NCI-H1930 (cell line): ENCODE measurements at places on chromosomes 1 and 21.

DNA sequence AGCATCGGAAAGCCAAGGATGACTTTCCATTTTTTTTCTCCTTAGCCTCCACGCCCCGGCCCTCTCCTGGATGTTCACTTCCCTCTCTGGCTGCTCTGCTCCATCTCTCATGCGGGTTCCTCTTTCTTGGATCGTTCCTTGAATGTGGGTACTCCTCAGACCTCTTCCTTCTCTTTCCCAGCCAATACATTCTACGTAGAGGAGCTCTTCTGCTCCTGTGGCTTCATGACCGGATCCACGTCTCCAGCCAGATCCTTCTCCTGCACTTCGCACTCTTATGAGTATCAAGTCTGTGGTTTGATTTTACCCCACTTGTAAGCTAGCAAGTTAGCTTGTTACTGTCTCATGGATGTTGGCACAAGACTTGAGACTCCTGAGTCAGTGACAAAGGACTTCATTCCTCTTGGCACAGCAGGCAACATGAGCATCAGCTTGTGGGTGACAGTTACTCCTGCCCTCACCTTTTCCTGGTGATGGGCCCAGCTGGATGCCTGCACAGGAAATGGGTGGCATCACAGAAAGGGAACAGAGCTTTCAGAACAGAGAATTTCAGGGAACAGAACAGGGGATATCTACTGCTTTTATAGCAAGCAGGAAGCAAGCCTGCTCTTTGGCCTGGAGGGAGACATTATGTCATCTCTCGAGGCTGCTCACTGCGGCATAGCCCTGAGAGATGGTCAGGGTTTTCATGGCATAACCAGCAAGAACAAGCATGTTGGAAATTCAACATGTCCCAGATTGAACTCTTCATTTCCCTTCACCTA is 100.1 kb upstream of the KIF26B start:
- no peak for DNase-seq

DNA sequence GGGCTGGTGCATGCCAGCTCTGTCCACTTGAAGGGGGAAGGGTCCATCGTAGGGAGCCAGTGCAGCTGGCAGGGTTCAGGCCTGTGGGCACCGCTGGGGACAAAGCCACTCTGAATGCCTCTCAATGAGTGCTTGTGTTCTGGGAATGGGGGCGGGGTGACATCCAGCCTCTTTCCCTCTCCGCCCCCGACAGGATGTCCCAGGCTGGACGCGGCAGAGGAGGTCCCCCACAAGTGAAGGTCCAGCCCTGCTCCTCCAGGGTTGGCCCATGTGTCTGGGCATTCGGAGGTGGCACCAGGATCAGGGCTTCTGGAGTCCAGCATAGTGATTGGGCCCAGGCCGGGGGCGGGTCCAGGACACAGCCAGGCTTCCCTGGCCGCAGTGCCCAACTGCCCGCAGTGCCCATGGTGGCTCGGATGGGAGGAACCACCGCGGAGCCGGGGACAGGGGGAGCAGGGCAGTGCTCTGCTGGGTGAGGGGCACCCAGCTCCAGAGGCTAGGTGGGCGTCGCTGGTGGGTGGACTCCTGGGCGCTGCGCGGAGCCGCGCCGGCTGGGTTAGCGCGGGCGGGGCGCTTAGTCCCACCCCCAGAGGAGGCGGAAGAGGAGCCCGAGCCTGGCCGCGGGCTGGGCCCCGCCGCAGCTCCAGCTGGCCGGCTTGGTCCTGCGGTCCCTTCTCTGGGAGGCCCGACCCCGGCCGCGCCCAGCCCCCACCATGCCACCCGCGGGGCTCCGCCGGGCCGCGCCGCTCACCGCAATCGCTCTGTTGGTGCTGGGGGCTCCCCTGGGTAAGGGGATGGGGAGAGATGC is at the start of gene SHISA4:
SHISA4 (plus strand) TSS at position 617 of the 808 bp plus-strand sequence; CDS start at position 714, 97 bp downstream.
- no peak for DNase-seq

DNA sequence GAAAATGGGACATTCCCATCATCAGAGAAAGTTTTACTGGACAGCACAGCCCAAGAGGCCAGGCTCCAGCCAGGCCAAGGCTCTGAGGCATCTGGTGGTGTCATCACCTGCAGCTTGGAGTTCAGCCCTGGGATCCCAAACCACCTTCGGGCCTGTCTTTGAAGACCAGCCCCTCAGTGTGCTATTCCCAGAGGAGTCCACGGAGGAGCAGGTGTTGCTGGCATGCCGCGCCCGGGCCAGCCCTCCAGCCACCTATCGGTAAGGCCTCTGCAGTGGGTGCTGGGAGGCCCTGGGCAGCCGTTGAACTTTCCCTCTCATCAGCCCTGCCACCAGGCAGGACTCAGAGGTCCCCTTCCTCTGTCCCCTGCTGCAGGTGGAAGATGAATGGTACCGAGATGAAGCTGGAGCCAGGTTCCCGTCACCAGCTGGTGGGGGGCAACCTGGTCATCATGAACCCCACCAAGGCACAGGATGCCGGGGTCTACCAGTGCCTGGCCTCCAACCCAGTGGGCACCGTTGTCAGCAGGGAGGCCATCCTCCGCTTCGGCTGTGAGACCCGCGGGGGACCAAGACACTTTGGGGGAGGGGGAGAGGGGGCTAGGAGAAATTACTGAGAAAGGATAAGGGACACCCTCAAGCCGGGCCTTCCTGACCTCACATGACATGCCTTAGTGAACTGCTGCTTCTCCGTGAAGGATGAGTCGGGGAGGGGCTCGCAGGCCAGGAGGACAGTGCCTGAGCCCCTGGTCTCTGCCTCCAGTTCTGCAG is 15.0 kb downstream of the CNTN2 start:
- no peak for DNase-seq

DNA sequence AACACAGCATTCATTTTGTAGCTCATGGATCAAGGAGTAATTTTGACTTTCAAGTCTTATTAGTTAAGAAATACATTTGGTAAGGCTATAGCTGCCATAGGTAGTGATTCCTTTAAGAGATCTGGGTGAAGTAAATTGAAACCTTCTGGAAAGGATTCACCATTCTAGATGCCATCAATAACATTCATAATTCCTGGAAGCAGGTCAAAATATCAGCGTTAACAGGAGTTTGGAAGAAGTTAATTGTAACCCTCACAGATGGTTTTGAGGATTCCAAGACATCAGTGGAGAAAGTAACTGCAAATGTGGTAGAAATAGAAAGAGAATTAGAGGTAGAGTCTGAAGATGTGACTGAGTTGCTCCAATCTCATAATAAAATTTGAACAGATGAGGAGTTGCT is 216.6 kb downstream of the GREM2 start:
- DNase-seq = no peak

GRCh38 chr1:169483500-169483966 is 2.2 kb downstream of the SLC19A2 start:
- DNase-seq = no peak

- no peak for DNase-seq
Observed at GRCh38 chr1:156495401-156496140, 5.0 kb downstream of the MEF2D start.

- no peak for DNase-seq
Observed at GRCh38 chr21:34593423-34593822, 21.5 kb downstream of the RCAN1 start.

GRCh38 chr1:18778437-18778836 is 81.0 kb downstream of the TAS1R2 start:
- DNase-seq = no peak

DNA sequence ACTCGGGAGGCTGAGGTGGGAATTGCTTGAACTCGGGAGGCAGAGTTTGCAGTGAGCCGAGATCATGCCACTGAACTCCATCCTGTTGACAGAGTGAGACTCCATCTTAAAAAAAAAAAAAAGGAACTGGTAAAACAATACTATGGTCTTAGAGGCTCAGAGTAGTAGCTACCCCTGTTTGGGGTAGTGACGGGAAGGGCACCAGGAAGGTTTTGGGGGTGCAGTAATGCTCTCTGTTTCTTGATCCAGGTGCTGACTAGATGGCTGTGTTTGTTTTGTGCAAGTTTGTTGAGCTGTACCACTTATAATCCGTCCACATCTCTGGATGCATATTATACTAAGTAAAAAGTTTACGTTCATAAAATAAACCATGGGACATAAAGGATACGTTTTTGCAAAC is 765.8 kb upstream of the TPTE start:
- DNase-seq = no peak

- no peak for DNase-seq
Observed at GRCh38 chr21:34722684-34723300, 54.0 kb downstream of the CLIC6 start.

GRCh38 chr1:243234978-243235647 is 20.0 kb downstream of the CEP170 start:
- DNase-seq = no peak

- DNase-seq = no peak
Observed at GRCh38 chr1:150613061-150613920, 16.1 kb downstream of the ENSA start.

DNA sequence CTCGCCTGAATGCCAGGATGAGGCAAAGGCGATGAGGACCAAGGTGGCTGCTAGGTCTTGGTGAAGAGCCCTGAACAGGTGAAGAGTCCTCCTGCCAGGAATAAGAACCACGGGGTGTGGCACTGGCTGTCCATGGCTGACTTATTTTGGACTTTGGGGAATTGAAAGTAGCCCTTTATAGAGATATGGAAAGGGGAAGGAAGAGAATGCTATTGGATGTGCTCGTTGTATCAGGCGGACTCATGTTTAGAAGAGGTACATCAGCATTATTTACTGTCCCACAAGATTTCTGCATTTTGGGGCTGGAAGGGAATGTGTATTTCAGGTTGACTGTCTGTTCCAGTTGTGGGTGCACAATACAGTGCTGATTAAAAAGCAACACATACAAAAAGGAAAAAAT is 465.8 kb downstream of the DSCAM start:
- DNase-seq = no peak
